Ovary (tissue), 10 donors: ENCODE measurements at places on chromosomes 13 and 19.

- peak; percentile 80 for DNase-seq
These were observed 9.1 kb downstream of the GRIN3B start for GRCh38 chr19:1009041-1009980.

DNA sequence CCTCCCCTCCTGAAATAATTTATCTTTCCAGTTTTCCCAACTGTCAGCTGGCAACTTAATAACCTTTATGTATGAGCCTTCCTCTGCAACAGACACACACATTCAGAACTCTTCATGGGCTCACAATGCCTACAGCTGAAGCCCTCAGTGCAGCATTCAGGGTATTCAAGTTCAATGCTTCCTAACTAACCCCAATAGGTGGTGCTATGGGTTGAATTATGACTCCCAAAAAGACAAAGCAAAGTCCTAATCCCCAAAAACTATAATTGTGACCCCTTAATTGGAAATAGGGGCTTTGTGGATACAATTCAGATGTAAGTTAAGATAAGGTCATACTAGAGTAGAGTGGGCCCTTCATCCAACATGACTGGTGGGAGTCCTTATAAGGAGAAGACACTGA lies 202.2 kb downstream of the SUCLA2 start:
- DNase-seq = no peak

GRCh38 chr19:34577531-34578101 lies 96.1 kb downstream of the WTIP start:
- DNase-seq = peak; percentile 4

DNA sequence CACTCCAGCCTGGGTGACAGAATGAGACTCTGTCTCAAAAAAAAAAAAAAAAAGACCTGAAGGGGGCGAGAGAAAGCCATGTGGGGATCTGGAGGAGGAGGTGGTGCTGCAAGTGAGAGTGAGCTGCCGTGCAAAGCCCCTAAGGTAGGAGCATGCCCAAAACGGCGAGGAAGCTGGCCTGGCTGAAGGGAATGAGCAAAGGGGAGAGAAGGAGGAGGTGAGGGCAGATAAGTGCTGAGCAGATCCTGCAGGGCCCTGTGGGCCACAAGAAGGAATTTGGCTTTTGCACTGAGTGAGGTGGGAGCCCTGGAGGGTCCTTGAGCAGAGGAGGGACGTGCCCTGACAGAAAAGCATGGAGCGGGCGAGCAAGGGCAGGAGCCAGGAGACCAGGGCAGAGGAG lies 19.4 kb upstream of the ADGRE5 start:
- no peak for DNase-seq

DNA sequence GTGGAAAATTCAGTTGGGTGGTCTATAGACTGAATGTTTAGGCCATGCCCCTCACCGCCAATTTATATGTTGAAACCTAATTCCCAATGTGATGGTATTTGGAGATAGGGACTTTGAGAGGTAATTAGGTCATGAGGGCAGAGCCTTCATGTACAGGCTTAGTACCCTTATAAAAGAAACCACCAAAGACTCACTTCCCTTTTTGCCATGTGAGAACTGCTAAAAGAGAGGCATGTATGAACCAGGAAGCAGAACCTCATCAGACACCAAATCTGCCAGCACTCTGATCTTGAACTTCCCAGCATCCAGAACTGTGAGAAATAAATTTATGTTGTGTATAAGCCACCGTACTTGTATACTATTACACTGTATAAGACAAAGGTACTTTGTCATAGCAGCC lies 40.6 kb downstream of the UQCRFS1 start:
- DNase-seq = no peak

DNA sequence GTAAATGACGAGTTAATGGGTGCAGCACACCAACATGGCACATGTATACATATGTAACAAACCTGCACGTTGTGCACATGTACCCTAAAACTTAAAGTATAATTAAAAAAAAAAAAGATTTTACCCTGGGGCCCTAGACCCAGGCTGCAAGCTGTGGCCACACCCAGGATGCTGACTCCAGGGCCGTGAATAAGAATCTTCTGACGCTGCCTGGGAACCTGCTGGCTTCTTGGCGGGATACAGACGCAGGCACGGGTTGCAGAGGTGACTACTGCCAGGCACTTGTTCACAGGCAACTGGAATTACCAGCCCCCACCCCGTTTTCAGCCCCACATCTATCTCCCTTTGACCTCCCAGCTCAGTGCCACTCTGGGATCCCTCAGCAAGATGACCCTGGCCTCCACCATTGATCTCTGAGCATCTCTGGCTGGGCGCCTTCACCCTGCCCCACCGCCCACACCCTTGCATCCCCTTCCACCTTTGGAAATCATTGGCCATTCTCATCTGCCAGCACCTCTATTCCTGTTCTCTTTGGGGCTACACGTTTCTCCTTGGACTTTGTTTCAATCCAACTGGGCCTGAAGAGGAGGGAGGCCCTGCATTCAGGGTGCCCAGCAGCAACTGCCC lies 21.1 kb upstream of the CFAP97D2 start:
- DNase-seq = no peak

GRCh38 chr13:99384468-99384867 lies 77.3 kb upstream of the GPR183 start:
- DNase-seq = no peak

DNA sequence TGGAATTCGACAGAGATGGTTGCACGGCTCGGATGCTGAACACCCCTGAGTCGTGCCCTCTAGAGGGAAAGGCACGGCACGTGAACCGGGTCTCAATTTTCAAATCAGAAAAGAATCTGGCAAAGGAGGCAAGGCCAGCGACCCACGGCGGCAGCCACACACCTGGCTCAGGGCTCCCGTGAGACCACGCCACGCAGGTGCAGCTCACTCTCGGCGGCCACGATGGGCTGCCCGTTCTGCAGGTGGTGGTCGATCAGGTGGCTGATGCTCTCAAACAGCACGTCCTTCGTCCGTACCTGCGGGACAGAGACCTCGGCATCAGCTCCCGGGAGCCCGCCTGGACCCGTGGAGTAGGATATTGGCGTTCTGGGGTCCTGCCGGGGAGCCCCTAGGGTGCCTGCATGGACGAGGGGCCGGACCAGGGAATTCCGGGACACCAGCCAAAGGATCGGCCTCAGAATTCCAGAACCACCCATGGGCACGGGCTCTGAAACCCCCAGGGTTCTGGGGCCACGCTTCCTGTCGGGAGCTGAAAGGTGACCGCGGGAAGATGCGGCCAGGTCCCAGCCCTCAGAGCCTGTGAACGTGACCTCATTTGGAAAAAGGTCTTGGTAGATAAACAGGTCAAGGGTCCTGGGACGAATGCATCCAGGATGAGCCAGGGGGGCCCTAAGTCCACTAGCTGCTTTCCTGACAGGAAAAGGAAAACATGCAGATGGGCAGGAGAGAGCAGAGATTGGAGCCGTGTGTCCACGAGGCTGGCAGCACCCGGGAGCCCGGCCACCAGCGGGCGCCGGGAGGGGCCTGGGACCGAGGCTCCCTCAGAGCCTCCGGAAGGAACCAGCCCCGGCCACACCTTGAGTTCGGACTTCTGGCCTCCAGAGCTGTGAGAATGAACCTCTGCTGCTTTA lies 10.1 kb upstream of the C2CD4C start:
- DNase-seq = no peak

DNA sequence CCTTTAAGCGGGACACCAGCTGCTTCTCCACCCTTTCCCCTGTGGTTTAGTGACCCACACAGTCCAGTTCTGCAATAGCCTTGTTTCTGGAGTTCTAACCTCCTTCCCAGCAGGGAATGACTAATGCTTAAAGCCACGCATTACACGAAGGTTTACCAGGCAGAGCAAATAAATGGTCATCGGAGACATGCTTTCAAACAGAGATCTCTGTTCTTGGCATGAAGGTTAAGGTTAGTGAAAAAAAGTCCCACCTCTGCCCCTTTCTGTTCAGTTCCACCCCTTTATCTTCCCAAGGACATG lies 25.3 kb upstream of the MEDAG start:
- no peak for DNase-seq

GRCh38 chr13:55000844-55001243 lies 1972.2 kb downstream of the OLFM4 start:
- DNase-seq = no peak

GRCh38 chr13:43274881-43275280 lies 251.5 kb downstream of the DNAJC15 start:
- DNase-seq = no peak

DNA sequence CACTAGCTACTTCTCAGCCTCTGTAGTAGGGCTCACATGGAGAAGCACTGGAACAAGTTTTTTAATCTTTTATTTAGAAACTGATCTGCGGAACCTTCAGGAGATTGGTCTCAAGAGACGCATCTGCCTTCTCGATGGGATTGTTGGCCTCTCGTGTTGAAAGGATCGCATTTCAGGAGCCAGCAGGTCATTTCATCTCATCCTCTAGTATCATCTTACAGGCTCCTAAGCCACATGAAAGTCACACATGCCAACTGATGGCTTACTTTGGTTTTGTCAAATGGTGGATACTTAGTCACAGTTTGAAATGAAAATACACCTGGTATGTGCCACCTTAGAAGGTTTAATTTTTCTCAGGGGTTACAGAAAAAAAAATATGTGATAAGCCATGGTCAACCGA lies 1703.6 kb downstream of the EFNB2 start:
- DNase-seq = no peak
